Stimulated activated CD4-positive, alpha-beta T cell treated with anti-CD3 and anti-CD28 coated beads, Interleukin-4, amount 100 ng/mL, for 4 hours (primary cell): ENCODE measurements at places on chromosomes 7 and 10.

DNA sequence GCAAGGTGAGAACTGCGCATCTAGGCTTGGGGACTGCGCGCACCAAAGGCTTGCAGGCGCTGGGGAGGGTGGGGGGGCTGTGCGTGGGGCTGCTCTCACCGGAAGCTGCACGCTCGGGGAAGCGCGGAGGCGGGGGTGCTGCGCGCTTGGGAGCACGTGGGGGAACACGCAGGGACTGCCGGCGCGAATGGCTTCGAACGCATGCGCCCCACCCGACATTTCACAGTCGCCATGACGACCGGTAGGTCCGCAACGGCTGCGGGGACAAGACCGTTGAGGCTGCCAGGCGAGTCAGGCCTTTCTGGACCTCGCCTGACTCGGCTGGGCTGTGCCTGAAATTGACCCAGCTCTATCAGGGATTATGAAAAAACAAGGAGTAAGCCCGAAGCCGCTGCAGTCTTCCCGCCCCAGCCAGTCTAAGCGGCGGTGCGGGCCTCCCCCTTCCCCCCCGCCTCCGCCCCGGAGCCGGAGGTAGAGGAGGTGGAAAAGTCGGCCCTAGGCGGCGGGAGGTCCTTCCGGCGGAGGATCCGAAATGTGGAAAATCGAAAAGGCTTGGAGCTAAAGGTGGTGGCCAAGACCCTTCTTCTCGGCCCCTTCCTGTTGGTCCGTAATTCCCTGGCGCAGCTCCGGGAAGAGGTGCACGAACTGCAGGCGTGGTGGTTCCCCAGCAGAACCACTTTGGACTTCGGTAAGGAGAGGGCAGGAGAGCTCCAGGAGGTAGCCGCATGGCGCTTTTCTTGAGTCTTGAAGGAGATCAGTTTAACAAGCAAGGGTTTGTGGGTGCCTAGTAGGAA, 34.9 kb upstream of the STEAP1 start:
- peak; percentile 63 for DNase-seq

DNA sequence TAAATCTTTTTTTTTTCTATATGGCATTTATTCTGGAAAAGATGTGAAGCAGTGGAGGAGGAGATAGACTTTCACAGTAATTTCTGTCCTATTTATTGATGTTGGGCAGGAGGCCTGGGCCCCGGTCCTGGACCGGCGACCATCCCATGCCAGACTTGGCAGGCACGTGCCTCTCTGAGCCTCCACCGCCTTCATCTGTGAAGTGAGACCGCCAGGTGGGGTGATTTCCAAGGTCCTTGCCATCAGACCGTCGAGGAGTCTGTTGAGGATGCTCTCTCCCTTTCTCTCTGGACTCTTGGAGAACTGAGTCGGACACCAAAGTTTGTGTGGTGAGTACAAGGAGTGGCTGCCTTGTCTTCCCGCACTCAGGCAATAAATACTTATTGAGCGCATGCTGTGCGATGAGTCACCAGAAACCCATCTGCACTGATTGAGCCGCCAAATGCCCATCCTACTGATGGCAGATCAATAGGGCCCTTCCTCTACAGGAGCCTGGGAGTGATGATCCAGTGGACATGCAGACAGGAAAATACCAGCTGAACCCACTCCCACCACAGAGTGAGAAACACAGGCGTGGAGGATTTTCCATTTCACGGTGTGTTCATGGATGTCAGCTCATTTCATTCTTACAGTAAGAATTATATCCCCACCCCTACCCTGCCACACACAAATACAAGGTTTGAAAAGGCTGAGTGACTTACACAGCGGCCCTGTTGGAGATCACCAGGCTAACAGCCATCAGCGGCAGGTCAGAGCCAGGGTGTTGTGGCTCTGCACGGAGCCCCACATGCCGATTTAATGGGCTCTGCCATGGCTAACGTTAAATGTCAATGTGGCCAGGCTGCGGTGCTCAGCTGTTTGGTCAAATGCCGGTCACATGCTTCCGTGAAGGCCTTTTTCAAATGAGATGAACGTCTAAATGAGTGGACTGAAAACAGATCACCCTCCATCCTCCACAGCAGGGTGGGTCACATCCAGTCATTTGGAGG, 11.5 kb upstream of the PRKAG2 start:
- DNase-seq, result no peak

DNA sequence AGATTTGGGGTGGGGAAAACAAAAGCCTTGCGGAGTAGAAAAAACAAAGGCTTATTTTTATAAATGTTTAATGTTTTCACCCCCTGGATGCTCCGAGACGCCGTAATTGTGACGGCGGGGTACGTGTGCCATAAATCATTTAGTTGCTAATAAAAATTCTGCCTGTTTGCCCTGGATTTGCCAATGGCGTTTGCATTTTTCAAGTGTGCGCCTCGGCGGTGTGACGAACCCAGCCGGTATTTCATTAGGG, 2.5 kb upstream of the TNRC18 start:
- DNase-seq, result no peak

- DNase-seq, result no peak
Observed at GRCh38 chr10:100007231-100008141, 2.3 kb downstream of the DNMBP start.

GRCh38 chr10:17835688-17836087, 26.5 kb downstream of the MRC1 start:
- DNase-seq, result no peak

DNA sequence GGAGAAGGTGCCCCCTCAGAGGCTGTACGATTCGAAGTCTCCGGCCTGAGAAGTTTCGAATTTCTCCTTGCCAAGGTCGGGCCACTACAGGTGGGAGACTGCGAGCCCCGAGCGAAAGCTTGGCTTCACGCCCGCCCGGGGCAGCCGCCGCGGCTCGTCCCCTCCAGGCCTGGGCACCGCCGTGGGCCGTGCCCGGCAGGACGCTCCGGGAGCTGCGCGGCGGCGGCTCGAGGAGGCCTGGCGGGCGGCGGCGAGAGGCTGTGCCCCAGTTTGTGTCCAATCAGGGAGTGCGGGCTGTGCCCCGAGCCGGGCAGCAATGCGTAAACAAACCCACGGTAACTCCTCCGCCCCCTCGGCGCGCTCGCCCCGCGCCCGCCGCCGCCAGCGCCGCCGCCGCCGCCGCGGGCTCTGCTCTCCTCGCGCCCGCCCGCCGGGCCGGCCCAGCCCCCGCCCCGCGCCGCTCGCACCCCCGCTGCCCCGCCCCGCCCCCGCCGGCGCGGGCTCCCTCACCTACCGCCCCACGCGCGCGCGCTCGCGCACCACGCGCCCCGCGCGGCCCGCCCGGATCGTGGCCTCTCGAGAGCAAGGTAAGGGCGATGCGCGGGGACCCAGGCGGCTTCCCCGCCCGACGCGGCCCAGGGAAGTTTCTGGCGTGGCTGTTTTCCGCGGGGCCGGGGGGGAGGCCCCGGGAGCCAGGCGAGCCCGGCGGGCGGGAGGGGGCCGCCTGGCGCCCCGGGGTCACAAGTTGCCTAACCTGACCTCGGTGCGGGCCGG, 57.8 kb upstream of the PCGF5 start:
- peak; percentile 66 for DNase-seq

DNA sequence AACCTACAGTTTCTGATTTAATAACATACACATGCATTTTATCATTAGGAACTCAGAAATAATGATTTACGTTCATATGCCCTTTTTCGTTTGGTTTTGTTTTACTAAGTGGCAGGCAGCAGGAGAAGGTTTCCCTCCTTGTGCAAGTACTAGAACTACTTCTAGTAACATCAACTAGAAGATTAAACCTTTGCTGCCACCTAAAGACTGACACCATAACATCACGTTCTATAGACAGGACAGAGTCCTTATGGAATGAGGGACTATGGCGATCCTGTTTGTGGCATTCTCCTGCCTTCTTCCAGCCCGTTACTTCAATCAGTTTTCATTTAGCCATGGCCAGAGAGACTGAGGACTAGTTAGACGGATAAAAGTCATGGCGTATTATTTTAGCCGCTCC, 53.2 kb downstream of the GAD2 start:
- DNase-seq, result no peak

DNA sequence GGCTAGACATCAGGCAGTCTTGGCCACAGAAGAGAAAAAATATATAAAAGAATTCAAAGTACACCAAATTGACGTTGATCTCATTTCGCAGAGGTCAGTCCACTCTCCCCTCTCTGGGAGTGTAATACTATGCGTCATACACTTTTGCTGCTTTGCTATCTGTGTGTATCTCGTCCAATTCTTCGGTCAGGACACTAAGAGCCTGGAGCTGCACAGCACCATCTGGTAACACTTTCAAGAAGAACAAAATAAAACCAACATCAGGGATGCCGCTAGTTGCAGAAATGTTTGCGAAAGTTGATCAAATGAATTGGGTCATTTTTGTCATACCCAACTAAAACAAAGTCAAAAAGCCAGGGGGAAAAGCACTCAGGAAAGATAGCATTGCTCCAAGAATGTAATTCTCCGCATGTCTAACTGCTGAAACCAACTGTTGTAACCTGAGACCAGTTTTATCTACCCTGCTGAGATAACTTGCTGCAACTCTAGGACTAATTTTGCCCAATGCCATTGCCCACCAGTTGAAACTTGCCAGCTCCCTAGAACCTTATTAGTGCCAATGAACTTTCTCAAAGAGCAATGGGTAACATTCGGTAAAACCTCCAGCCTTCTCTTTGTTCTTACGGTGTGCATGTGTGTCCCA, 23.0 kb downstream of the TMEM176A start:
- DNase-seq, result no peak

GRCh38 chr10:70748801-70749573, 36.2 kb downstream of the TBATA start:
- DNase-seq, result no peak

DNA sequence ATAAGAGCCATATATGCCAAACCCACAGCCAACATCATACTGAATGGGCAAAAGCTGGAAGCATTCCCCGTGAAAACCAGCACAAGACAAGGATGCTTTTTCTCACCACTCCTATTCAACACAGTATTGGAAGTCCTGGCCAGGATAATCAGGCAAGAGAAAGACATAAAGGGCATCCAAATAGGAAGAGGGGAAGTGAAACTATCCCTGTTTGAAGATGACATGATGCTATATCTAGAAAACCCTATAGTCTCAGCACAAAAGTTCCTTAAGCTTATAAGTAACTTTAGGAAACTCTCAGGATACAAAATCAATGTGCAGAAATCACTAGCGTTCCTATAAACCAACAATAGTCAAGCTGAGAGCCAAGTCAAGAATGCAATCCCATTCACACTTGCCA, 23.8 kb upstream of the STARD3NL start:
- DNase-seq, result no peak

DNA sequence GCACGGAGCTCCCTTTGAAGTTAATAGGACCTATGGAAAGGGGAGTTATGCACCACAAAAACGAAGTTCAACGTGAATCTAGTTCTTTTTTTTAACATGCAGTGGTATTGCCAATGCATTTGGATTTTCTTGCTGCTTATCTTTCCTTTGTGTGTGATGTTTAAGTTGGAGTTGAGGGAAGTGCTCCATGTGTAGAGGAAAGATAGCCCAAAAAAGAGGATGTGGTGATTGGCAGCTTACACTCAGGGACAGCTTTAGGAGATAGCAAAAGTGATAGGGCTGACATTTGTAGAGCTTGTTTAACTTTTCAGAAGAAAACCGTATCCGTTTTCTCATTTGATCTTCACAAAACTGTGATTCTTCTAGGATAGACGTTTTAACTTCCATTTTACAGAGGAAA, 101.3 kb downstream of the MDFIC start:
- DNase-seq, result no peak

- no peak for DNase-seq
Observed at GRCh38 chr10:124083740-124084397, 9.5 kb downstream of the CHST15 start.

GRCh38 chr7:36653663-36654355, 70.5 kb downstream of the AOAH start:
- no peak for DNase-seq

DNA sequence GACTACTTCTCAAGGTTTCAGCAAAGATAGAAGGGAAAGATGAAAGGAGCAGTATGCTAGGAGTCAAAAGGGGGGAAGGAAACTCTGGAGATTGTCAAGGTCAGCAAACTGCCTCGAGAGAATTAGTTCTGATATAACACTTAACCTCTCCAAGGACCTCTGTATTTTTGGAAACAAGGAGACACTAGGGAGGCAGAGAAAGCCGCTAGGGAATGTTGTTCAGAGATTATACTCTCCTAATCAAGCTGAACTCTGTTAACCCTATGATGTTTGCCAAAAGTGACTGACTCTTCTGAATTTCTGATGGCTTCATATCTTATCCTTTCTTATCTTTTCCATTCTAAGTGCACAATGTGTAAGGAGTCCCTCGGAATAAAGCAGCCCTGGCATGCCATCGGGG, 27.1 kb downstream of the CREM start:
- DNase-seq, result no peak

DNA sequence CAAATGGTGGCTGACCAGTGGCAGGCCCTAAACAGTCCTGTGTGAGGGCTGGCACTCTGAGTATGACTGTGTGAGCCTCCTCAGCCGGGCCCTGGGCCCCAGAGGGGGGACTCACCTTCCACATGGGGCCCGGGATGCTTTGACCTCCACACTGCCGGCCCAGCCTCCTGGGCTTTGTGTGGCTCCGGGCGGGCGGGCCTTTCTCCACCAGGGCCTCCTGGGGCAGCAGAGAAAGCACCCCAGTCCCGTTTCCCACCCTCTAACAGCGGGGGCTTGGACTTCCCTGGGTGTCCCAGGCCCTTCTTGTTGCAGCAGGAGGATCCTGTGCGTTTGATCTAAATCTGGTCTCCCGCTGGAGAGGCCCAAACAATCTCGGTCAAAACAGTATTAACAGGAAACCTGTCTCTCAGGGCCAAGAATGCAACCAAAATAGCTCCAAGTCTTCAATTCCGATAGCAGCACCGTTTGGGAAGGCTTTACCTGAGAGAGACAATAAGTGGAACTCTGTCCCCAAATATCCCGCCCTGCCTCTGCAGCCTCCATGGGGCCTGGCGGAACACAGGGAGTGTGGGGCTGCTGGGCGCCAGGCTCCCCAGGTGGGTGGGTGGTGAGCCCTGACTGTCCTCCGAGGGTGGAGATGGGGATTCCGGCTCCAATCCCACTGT, 104.8 kb upstream of the ZNF32 start:
- DNase-seq, result no peak

DNA sequence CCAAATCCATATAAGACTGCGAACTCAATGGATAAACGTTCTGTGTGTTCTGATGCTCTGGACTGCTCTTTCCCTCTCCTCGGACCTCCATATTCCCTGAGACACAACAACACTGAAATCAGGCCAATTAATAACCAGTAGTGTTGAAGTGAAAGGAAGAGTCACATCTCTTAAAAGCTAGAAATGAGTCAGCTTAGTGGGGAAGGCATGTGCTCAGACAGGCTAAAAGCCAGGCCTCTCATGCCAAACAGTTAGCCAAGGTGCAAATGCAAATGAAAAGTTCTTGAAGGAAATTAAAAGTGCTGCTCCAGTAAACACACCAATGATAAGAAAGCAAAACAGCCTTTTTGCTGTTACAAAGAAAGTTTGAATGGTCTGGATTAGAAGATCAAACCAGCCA, 29.3 kb downstream of the TNS3 start:
- DNase-seq, result no peak

- no peak for DNase-seq
Observed at GRCh38 chr7:69738396-69738951, 140.2 kb downstream of the AUTS2 start.

GRCh38 chr10:60611291-60611747, 167.0 kb upstream of the CDK1 start:
- peak; percentile 5 for DNase-seq

DNA sequence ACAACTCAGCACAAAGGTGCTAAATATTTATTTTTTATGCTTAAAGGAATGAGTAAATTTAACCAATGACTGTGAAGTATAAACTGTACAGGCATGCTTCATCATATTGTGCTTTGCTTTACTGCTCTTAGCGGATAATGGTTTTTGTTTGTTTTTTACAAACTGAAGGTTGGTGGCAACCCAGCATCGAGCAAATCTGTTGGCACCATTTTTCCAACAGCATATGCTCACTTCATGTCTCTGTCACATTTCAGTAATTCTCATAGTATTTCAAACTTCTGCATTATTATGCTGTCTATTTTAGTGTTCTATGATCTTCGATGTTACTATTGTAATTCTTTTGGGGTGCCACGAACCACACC, 22.8 kb downstream of the BRAF start:
- DNase-seq, result no peak
